ENCODE measurements at places on chromosomes 7 and 10. TPM values are rescaled to one million over a fixed set of nuclear protein-coding genes. Genes with fewer than 3 reads are reported as not detected.

The DIP2C gene
- 10.3 TPM for polyA plus RNA-seq

The HOXA9 gene
- polyA plus RNA-seq: 55.9 TPM

The MOSPD3 gene
- polyA plus RNA-seq: 7.9 TPM

The NKX1-2 gene
- not detected for polyA plus RNA-seq

The PNLIPRP3 gene
- polyA plus RNA-seq: not detected

The GLCCI1 gene
- polyA plus RNA-seq: 0.84 TPM

The FAM13C gene
- 31.7 TPM for polyA plus RNA-seq

The FAM25G gene
- polyA plus RNA-seq: not detected

The CAMK1D gene
- 0.47 TPM for polyA plus RNA-seq

The LEP gene
- 0.12 TPM for polyA plus RNA-seq

The HHEX gene
- polyA plus RNA-seq: 1.5 TPM

The CPEB3 gene
- polyA plus RNA-seq: 0.44 TPM

The RAMP3 gene
- polyA plus RNA-seq: 14.0 TPM

The GBX1 gene
- polyA plus RNA-seq: 0.07 TPM

The MYL10 gene
- polyA plus RNA-seq: 4.4 TPM

The NUTM2E gene
- polyA plus RNA-seq: 0.11 TPM

The HOXA1 gene
- 0.22 TPM for polyA plus RNA-seq

The RNF32 gene
- 0.18 TPM for polyA plus RNA-seq

The POLR2J2 gene
- 1.9 TPM for polyA plus RNA-seq

The ANKRD7 gene
- 0.15 TPM for polyA plus RNA-seq

The MRPS24 gene
- 262 TPM for polyA plus RNA-seq

The AUTS2 gene
- 12.2 TPM for polyA plus RNA-seq

The OR2A5 gene
- not detected for polyA plus RNA-seq

The GJD4 gene
- polyA plus RNA-seq: not detected

The UPK3B gene
- polyA plus RNA-seq: 0.23 TPM

The ANK3 gene
- 51.6 TPM for polyA plus RNA-seq

The MOGAT3 gene
- polyA plus RNA-seq: not detected

The FKBP9 gene
- polyA plus RNA-seq: 10.6 TPM

The MLXIPL gene
- polyA plus RNA-seq: 11.1 TPM

The FGL2 gene
- polyA plus RNA-seq: 2.7 TPM

The ANXA8 gene
- 0.08 TPM for polyA plus RNA-seq

The NACAD gene
- polyA plus RNA-seq: 0.33 TPM
